SIG-M5 (cell line): ENCODE measurements at places on chromosomes 1 and 21.

DNA sequence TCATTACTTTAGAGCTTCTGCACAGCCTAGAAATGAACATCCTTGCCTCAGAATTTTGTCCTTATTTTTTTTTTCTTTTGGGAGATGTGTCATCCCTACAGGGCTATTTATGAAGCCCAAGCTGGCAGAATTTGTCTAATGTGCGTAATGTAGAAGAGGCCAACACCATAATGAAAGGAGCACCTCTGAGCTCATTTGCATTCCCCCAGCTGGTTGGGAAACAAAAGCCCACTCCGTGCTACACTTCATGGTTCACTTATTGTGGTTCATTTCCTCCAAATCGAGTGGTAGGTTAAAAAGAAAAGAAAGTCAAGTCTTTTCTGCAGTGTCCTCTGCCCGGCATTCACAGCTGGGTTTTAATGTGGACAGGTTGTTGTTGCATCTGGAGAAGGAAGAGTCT is 73.5 kb downstream of the KAZN start:
- DNase-seq: no peak

DNA sequence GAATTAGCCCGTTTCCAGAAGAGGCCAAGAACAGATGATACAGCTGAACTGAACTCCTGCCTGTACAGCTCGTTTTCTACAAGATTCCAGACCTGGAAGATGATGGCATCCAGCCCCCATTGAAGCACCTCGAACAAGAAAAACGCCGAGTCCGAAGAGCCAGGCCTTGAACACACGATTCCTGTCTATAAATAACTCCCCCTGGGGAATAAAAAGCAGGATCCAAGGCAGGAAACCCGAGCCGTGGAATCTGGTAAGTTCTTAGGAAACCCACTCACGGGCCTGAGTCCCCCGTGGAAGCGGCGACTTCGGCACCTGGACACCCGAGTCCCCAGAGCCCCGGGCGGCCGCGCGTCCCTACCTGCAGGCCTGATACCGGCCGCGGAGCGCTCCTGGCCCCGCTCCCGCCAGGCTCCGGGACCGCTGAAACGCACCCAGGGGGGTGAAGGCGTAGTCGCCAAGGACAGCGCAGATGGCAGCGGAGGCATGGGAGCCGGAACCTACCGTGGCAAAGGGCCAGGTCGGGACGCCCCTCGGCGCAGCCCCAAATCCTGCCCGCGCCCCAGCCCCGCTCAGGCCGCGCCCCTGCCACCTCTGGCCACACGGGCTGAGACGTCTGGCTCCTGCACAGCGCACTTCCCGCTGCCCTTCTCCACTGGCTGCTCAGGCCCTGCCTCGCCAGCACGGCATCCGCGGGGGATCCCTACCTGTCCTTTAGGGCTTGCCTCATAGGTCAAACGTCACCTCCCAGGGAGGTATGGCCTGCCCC is 14.0 kb upstream of the HLCS start:
- DNase-seq: no peak

GRCh38 chr21:32099812-32100416 is 178.9 kb downstream of the MIS18A start:
- no peak for DNase-seq

- no peak for DNase-seq
Observed at GRCh38 chr1:115073298-115074087, 15.8 kb downstream of the TSPAN2 start.

GRCh38 chr1:217281332-217281731 is 349.6 kb downstream of the GPATCH2 start:
- no peak for DNase-seq

DNA sequence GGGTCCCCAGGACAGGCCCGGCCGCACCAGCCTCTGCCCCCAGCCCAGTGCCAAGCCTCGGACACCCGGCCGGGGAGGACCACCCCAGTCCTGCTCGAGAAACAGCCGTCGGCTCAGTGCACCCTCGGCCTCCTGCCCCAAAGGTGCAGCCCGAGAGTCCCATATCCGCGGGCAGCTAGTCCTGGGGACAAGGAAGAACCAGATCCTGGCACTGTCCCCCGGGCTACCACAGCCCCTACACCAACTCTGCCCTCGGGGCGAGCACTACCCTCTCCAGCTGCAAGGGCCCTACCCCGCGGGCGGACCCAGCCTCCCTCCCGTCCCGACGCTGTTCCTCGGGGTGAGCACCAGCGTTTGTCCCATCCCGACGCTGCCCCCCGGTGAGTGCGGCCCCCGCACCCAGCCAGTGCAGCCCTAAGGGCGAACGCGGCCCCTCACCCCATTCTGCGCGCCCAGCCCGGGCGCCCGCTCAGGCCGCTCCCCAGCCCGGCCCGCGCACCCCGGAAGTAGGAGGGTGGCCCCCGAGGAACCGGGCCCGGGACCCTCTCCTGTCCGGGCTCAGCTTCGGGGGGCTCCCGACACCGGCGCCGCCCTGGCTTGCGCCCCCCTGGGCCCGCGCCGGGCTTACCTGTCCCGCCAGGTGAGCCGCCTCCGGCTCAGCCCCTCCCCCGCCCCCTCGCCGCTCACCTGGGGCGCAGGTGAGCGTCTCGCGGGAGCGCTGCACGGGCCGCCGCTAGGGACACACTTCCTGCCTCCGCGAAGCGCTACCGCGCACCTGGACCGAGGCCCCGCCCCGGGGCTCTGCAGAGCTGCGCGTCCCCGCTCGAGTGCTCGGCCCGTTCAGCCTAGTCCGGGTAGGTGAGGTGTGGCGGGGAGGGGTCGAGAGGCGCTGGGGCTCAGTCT is at the start of gene KDF1:
KDF1 (minus strand) TSS at position 747 of the 903 bp plus-strand sequence. CDS start 8,088 bp downstream, outside the sequence.
- DNase-seq: no peak

DNA sequence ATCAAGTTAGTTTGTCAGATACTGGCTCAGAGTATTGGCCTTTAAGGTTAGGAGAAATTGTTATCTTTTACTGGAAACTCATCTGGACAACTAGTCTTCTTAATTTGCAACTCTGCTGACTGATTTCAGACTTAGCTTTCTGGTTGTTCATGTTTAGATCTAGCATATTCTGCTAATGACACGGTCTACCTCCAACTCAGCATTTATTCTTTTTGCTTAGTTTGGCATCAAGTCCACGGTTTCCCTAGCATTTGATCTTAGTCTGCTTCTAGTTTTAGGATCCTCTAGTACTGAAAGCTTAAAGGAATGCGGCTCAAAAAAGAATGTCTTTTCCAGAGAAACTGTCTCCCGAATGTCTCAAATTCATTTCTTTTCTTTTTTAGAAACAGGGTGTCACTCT is 75.6 kb upstream of the SLFNL1 start:
- DNase-seq: no peak

DNA sequence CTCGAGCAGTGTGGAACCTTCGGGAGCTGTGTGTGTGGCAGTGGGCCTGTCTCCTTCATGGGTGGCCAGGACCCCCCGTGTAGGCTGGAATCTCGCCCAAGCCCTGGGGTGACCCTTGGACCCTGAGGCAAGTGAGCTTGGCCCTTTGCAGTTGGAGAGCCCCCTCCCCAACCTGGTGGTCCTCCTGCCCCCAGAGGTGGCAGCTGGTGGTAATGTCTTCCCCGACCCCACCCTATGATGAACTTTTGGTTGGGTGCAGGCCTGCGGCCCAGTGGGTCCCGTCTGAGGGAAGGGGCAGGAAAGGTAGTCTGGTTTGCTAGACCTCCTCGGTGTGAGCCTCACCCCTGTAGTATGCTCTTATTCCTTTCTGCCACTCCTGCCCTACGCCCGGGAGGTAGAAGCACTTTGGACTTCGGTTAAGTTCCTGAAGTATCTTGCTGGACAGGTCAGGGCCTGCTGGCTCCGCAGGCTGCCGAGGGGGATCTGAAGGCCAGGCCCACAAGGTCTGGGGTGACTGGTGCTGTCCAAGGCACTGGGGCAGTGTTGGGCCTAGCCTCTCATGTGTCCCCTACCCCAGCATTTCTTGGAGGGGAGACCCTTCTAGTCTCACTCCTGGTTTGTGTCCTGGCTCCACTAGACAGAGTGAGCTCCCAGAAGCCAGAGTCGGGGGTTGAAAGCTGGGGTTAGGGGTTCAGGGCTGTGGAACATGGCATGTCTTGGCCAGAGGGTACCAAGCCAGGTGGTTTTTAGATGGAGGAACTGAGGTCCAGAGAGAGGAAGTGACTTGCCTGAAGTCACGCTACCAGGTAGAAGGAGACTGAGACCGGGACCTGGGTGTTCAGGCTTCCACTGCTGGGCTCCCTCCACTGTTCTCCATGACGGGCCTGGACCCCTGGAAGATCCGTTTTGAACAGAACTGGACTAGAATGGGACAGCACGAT is 1.8 kb downstream of the ZNF362 start:
- no peak for DNase-seq

DNA sequence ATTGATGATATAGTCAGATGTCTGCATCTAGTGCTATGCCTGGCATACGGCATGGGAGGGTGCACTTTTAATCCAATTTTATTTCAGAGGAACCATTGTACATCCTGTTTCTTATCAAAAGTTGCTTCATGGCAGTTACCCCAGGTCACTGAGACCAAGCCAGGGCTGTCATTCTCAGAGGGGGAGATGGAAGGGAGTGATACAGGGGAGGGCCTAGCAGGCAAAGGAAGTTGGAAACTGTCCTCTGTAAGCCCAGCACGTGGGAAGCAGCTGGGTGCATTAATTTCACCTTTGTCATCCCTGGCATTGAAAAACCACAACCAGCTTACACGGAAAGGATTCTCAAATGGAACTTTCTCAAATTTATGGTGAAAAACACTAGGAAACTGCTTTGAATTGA is 458.7 kb upstream of the ADAMTS5 start:
- DNase-seq: no peak

- no peak for DNase-seq
Observed at GRCh38 chr1:112196731-112197130, 199.3 kb upstream of the CTTNBP2NL start.

GRCh38 chr1:60848583-60849188 is 233.7 kb upstream of the NFIA start:
- no peak for DNase-seq

DNA sequence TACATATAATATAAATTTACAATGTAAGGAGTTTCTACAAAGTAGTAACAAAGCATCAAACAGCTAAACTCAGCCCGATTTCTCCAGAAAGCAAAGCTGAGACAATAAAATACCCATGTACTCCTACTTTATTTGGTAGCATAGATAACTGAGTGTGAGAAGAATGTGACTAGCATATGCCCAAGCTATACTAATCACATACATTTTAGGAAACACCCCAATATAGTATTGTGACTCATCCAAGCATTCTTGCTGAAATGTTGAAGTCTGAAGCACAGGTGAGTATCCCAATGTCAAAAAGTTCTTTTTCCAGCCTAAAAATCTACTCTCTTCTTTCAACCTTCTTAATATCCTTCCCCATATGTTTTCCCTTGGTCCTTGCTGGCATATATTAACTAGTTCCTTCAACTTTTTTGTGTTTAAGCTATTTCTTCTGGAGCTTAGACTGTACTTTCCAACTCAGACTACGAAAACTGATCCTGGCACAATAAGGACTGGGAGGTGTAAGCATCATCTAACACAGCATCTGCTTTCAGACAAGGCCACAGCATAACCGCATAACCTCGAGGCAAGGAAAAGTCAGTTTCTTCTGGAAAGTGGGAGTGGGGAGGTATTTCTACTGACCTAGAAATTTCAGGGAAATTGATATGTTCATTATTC is 163.0 kb upstream of the RNPC3 start:
- DNase-seq: no peak

GRCh38 chr1:8698012-8698630 is 119.3 kb downstream of the RERE start:
- DNase-seq: no peak

DNA sequence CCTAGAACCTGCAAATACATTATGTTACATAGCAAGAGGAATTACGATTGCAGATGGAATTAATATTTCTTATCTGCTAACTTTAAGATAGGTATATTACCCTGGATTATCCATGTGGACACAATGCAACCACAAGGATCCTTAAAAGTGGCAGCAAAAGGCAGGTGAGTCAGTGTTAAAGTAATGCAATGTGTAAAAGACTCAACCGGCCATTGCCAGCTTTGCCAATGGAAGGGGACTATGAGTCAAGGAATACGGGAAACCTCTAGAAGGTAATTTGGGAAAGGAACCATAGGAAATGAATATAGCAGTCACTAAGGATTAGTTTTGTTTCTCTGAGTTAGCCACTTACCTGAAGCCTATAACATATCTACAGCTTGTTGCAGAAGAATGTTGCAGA is 692.1 kb upstream of the ZP4 start:
- no peak for DNase-seq

GRCh38 chr1:210647406-210648333 is 319.0 kb downstream of the HHAT start:
- no peak for DNase-seq

DNA sequence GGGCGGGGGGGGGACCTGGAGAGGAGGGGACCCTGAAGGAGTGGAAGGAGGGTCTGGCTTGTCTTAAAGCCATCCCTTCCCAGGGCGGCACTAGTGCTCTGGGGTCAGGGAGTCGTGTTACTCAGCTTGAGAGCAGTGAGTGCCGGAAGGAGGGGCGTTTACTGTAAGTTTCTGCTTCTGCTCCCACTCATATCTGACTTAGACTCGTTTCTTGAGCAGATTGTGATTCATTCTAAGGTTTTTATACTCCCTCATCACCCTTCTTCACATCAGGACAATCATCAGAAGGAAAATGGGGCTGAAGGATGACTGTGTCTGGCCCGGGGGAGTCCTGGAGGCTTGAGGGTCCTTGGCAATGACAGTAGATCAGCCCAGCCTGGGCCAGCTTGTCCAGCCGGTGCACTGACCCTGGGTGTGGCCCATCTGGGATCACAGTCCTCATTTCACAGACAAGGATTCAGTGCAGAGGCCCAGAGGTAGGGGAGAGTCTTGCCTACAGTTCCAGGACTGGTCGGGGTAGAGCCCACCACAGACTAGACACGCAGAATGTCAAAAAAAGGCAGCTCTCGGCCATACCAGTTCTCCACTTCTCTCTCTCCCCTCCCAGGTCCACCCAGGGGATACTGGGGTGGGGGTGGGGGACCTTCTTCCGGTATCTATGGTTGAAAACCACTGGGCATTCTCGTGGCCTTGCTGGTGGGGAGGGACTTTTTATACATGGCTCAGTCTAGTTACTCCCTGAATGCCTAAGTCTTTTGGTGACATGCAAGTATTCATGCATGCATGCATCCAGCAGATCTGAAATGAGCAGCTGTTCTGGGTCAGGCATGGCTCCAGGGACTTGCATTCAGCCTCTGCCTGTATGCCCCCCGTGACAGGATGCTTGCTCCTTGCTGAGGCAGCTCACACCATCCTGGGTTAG is 5.1 kb downstream of the TNFRSF8 start:
- no peak for DNase-seq

- DNase-seq: no peak
Observed at GRCh38 chr1:194568610-194569009, 1382.2 kb upstream of the B3GALT2 start.

DNA sequence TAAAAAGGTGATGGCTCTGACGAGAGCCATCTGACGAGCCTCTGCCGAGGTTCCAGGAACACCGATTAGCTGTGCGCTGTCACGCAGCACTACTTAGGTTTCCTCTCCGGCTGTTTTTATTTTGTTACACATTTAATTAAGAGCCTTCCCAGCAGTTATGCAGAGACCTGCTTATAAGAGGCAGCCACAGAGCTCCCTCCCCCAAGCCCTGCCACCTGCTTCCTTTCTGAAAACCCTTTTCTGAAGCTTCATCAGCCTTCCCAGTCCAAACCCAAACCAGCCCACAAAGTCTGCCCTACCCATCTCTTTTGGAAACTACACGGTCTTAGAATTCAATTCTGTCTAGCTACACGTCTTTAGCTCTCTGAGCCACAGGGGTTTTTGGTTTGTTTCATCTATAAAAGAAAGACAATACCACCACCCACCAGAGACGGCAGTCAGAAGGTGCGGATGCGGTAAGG is 49.1 kb downstream of the ERI3 start:
- DNase-seq: no peak
